Foreskin keratinocyte (primary cell): ENCODE measurements at places on chromosomes 16 and 17. TPM values are rescaled to one million over a fixed set of nuclear protein-coding genes. Genes with fewer than 3 reads are reported as not detected.
A peak's percentile ranks its signal among the peaks of the same experiment; 100 is the strongest.

The G6PC3 gene
- 37.7 and 42.5 TPM in 2 replicates for total RNA-seq

The PERCC1 gene
- total RNA-seq = not detected in 2 replicates

The SLC35G6 gene
- total RNA-seq = not detected in 2 replicates

GRCh38 chr17:42077755-42078154, 20.5 kb downstream of the ZNF385C start:
- no peak for DNase-seq

GRCh38 chr17:81444610-81445339, 49.5 kb downstream of the BAHCC1 start:
- no peak for DNase-seq

GRCh38 chr16:25148568-25149215, 37.1 kb downstream of the LCMT1 start:
- no peak for DNase-seq

GRCh38 chr16:1182950-1183907, 30.3 kb downstream of the CACNA1H start:
- DNase-seq = no peak

DNA sequence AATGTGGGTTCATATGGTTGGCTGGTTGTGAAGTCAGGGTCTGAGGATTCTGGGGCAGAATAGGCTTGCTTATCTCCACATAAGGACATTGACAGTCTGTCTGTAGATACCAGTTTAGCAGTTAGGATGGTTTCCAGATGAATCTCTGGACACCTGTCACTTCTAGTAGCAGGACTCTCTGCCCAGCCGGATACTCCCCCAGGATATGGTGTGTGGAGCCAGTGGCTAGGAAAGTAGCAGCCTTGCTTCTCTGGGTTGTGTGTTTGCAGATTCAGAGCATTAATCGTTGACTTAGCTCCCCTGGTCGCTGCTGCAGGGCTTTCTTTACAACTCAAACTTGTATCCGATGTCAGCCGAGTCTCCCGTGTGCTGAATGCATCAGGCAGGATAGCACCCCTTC, 45.2 kb downstream of the CLEC16A start:
- no peak for DNase-seq

- DNase-seq = peak; percentile 9
Measured at GRCh38 chr16:76946879-76947278, 244.1 kb upstream of the MON1B start.

DNA sequence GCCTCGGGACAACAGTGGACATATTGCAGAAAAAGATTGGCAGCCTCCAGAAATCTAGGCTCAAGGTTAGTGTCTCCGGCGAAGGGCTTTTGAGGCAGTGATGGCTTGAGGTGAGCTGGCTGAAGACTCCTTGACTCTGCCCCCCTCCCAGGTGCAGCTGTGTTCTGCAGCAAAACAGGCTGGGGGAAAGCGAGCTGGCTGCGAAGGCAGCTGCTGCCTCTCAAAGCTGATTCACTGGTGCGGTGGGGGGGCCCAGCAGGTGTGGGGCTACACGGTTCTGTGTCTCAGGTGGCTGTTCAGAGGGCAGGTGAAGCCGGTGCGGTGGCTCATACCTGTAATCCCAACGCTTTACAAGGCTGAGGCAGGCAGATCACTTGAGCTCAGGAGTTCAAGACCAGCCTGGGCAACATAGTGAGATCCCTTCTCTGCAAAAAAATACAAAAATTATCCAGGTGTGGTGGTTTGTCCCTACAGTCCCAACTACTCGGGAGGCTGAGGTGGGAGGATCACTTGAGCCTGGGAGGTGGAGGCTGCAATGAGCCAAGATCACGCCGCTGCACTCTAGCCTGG, 22.9 kb downstream of the C16orf96 start:
- no peak for DNase-seq

- DNase-seq = no peak
Measured at GRCh38 chr16:2343211-2343610, 2.7 kb upstream of the ABCA3 start.

DNA sequence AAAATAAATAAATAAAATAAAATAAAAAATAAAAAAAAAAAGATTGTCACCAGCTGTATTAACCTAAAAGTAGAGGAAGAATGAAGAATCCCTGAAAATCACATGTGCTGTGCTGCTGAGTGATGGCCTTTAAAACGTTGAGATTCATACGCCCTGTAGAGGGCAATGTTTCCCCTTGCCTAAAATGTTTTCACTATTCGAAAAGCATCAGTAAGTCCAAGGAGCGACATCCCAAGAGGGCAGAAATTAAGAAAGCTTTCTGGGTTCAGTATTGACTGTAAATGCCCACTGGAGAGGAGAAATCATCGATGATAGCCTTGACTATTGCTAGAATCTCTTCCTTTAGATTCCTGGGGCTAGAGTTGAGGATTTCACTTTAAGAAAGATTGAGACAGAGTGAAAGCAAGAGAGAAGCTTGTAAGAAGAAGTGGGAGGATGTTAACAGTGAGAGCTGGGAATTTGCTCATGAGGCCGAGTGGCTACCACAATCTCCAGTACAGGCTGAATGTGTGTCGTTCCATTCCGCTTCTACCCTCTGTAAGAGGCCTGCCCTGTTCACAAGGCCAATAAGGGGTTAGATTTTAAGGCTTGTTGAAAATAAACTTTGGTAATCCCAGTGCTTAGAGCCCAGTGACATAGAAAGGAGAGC, 170.8 kb upstream of the FAM20A start:
- DNase-seq = peak; percentile 38

DNA sequence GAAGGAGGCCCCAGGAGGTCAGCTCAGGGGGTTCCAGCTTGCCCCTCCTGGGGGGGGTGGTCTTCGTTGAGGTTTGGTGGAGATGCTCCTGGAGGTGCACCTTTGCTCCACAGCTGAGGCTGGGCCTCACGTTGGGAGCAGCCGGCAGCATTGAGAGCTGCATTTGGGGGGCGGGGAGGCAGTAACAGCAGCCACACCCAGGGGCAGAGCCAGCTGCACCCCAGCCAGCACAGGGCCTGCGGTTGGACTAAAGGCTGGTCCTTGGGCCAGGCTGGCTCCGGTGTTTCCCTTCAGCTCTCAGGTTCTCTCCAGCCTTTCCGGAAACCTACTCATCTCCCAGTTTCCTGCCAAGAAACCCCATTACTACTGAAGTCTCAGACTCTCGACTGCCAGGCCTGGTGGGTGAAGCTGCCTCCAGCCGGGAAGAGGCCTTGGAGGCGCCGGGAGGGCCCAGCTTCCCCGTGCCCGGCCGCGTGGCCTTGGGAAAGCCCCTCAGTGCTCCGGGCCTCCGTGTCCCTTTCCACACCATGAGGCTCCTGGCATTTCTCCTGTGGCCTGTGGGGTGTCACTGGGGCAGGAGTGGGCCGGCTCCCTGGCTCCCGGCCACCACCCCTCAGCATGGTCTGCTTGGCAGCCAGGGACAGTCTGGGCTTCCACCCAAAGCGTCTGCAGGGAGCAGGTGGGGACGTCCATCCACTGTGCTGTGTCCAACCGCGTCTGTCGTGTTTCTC, 14.0 kb upstream of the BAIAP2 start:
- no peak for DNase-seq

- DNase-seq = no peak
Measured at GRCh38 chr17:3794557-3795389, 6.2 kb downstream of the ITGAE start.
